ENCODE measurements at places on chromosomes 11 and 22. TPM values are rescaled to one million over a fixed set of nuclear protein-coding genes. Genes with fewer than 3 reads are reported as not detected.

The JHY gene
- 0.19 TPM for polyA plus RNA-seq

The SBF1 gene
- 42.1 TPM for polyA plus RNA-seq

The DENND6B gene
- 0.93 TPM for polyA plus RNA-seq

The CABP4 gene
- polyA plus RNA-seq: 0.61 TPM

The B4GALNT4 gene
- polyA plus RNA-seq: 0.04 TPM

The MS4A1 gene
- polyA plus RNA-seq: 0.24 TPM

The C11orf16 gene
- polyA plus RNA-seq: not detected

The RAB1B gene
- polyA plus RNA-seq: 163 TPM

The OR5AR1 gene
- polyA plus RNA-seq: not detected

The TEX54 gene
- not detected for polyA plus RNA-seq

The ADAMTS15 gene
- polyA plus RNA-seq: 0.66 TPM

The RTN4R gene
- polyA plus RNA-seq: 0.30 TPM

The CARD10 gene
- 4.1 TPM for polyA plus RNA-seq

The SUSD2 gene
- 1.1 TPM for polyA plus RNA-seq

The C11orf65 gene
- polyA plus RNA-seq: 0.23 TPM

DNA sequence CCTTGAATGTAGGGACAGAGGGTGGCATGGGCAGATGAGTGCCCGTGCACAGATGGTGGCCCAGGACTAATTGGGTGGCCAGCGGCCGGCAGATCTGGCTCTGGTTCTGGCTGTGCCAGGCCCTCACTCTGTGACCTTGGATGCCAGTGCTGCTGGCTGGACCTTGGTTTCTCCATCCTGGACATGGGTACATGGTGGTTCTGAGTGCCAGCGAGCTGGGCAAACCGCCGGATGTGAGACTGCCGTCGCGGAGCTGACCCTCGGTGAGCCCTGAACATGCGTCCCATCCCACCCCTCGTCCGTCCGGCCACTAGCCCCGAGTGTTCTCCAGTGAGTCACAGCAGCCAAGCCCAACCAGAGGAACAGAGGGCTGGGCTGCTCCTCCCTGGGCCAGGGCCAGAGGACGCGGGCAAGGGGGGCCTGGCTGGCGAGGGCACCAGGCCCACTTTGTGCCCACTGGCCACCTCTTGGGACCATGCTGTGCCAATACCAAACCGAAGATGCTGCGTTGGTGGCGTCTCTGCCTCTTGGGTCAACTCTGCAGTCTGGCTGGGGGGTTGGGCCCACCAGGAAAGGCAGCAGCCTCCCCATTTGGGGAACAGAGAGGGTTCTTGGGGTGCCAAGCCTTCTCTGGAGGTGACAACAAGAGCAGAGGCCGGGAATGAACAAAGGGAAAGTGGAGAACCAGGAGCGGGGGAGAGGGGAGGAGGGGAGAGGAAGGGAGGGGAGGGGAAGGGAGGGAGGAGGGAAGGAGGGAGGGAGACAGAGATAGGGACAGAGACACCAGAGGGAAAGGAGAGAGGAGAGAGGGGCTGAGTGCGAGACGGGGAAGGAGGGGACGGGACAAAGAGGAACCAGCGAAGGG is 10.7 kb downstream of the LSP1 start:
- peak; percentile 93 for DNase-seq

DNA sequence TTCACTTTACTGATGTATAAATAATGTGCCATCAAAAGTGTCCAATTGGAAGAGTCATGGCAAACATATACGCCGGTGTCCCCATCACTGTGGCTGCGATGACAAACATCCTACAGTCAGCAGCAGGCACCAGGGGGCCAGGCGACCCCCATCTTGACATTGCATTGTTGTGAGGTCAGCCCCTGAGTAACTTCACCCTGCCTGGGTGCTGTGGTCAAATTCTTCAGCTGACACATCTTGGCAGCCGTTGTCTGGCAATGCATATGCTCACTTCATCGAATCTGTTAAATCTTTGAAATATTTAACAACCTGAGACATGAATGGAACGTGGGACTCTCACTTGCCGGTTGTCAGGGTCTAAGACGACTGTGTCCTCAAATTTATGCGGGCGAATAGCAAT is 430.9 kb downstream of the BRD1 start:
- DNase-seq: no peak

- DNase-seq: no peak
Measured at GRCh38 chr11:15615398-15616096, 500.8 kb downstream of the INSC start.

- DNase-seq: no peak
Measured at GRCh38 chr11:67632175-67632981, 2.6 kb upstream of the NUDT8 start.

GRCh38 chr11:132343445-132344175 is 973.2 kb downstream of the NTM start:
- DNase-seq: no peak

- DNase-seq: no peak
Measured at GRCh38 chr22:38346506-38346905, 29.3 kb upstream of the CSNK1E start.

GRCh38 chr11:72581067-72581466 is 93.2 kb downstream of the PDE2A start:
- DNase-seq: no peak

DNA sequence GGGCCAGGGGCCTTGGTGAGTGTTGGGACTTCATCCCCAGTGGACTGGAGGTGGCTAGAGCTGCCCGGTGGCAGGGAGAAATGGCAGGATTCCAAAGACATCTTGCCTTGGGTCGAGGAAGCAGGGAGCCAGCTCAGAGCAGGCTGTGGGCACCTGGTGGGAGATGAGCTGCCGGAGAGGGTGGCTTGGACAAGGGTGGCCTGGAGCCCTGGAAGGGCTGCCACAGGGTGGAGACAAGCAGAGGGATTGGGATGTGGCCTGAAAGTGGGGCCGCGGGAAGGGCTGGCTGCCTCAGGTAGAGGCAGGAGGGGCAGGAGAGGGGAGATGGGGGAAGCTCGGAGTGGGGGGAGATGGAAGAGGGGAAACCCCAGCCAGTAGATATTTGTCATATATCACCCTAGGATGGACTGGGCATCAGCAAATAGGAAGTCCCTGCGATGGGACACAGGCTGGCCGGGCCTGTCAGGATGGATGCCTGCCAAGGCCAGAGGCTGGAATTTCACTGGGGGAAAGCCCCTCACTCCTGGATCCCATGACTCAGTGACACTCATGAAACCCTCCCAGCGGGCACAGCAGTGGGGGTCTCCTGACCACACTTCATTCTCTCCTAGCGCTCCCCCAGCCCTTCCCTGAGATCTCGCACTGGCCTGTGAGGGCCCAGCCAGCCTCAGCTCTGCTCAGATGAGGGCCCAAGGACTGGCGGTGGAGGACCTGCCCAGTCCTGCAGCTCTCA is 72.0 kb upstream of the SHISAL1 start:
- DNase-seq: peak; percentile 18

DNA sequence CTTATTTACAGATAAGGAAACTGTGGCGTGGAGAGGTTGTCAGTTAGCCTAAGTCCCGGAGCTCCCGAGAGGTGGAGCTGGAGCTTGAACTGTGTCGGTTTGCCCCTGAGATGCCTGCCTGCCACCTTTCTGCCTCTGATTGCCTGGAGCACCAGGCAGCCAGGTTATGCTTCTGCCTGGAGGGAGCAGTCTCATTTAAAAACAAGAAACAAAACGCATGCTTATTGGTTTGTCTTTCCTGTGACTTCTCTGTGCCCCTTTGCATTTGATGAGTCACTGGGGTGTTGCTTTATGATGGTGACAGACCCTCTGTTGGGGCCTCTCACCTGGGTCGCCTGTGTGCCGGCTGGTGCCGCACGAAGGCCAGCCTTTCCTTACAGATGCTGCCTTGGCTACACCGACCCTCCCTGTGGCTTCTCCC is 12.2 kb downstream of the AP2A2 start:
- DNase-seq: no peak

DNA sequence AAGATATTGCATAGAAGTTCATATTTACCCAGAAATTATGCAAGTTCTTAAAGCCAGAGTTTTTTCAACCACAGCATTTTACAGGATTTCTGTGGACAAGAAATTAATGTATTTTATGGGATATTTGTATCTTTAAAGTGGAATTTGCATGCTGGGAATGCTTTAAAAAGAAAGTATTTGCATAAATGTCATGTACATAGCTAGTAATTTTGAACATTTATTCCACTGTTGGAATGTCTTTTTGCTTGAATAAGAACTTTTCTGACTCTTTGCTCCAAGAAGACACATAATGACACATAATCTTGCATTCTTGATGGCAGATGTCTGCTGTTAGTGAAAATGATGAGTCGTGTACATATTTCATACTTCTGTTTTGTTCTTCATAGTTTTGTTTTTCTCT is 66.6 kb downstream of the ATXN10 start:
- DNase-seq: no peak

DNA sequence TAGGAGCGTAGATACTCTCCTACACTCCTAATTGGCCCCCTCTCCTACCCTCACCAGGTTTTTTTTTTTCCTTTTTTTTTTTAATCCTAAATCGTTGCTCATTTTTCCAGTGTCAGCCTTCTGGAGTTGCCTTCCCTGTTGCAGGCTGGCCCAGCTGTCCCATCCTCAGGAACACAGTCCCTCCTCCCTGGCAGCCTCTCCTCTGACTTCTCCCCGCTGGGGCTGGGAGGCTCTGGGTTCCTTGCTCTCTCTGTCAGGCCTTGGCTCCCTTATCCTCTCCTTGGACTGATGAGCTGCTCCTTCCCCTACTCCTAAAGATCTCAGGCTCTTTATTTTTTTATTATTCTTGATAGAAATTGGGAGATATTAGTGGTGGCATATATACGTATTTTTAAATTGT is 62.2 kb downstream of the PKNOX2 start:
- DNase-seq: no peak

DNA sequence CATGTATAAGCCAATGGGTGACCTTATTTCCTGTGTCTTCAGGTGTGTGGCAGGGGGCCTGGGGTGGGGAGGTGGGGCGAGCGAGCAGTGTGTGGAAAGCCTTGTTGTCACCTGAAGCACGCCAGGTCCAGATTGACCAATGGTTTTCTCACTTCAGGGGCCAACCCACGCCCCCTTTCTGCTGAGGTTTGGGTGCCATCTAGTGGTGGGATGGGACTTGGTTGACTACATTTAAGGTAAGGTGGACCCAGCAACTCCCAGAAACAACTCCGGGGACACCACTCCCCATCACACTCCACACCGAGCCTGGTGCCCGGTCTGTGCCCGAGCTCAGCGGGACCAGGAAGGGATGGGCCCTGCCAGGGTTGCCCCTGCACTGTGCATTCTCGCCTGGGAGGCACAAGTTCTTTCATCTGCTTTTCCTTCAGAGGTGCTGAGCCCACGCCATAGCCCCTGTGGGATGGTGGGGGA is 40.0 kb downstream of the TPCN2 start:
- peak; percentile 63 for DNase-seq

DNA sequence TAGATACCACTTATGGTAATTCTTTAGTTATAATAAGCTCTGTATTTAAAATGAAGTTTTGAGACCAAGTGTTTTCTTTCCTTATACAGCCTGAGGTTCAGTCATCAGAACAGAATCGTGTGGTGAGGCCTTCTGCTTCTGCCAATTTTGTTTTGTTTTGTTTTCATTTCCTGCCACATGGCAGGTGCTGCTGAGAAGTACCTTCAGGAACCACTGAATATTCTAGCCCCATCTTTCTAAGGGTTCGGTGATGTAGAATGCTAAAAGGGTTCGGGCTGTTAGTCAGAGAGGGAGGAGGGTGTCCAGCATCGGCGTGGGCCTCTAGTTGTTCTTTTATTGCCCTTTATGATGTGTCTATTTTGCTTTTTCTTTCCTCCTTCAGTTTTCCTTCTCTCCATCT is 25.8 kb downstream of the TNRC6B start:
- no peak for DNase-seq

GRCh38 chr22:20009582-20010306 is 6.9 kb downstream of the ARVCF start:
- DNase-seq: no peak

- no peak for DNase-seq
Measured at GRCh38 chr22:49856766-49857618, 3.3 kb downstream of the ZBED4 start.

DNA sequence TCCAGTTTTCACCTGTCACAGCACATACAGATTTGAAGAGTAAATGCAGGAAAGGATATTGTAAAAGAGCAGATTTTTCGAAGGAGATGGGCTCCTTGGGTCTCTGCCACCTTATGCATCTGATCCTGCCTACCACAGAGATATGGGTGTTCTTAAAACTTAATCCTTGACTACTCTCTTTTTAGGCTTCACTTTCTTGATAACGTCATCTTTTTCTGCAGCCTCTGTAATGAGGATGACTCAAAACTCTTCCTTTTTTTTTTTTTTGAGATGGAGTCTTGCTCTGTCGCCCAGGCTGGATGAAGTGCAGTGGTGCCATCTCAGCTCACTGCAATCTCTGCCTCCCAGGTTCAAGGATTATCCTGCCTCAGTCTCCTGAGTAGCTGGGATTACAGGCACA is 7.8 kb downstream of the PRR14L start:
- no peak for DNase-seq

DNA sequence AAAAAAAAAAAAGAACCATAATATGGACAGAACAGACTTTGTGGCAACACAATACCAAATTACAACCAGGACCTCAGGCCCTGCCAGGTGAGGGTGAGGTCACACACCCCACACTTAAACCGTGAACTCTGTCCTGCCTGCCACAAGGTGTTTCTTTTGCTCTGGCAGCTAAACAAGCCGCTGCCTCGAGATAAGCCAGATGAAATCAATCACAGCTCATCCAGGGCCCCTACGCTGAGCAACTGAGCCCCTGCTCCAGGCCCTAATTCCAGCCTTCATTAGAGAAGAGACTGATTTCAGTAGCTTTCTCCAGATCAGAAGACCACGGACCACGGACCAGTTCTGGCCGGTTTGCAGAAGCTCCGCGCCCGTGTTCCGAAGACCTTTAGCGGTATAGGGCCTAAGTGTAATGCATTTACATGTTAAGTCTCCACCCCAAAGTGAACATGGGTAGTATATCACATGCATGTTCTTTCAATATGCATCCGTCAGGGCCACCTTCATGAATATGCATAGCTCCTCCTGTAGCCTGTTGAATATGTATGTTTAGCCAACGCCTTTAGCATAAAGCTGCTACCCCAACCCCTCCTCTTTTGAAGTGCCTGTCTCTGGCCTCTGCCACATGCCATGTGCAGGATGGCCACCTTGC is 14.8 kb upstream of the RAC2 start:
- no peak for DNase-seq

- DNase-seq: no peak
Measured at GRCh38 chr11:106288822-106289387, 211.4 kb downstream of the AASDHPPT start.

DNA sequence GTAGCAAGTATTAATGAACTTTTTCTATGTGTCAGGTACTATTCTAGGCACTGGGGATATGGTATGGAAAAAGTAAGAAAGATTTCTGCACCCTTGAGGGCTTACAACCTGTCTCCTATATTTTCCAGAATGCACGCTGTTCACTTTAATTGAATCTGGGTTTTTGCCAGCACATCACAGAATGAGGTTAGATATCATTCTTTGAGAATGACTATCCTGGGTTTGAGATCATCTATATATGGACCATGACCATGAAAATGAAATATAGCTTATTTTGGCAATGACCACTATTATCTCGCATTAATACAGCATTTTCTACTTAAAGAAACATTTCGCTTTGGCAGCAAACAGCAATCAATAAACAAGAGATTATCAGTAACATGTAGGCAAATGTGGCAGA is 46.9 kb downstream of the C11orf71 start:
- DNase-seq: no peak

- no peak for DNase-seq
Measured at GRCh38 chr11:11463405-11463804, 110.4 kb upstream of the CSNK2A3 start.

- DNase-seq: no peak
Measured at GRCh38 chr22:42716221-42716620, 4.4 kb downstream of the A4GALT start.

- DNase-seq: no peak
Measured at GRCh38 chr11:130359419-130359818, 44.7 kb upstream of the ZBTB44 start.

- no peak for DNase-seq
Measured at GRCh38 chr11:42034826-42035225, 575.4 kb upstream of the LRRC4C start.
